ENCODE measurements at places on chromosomes 12 and 14.

DNA sequence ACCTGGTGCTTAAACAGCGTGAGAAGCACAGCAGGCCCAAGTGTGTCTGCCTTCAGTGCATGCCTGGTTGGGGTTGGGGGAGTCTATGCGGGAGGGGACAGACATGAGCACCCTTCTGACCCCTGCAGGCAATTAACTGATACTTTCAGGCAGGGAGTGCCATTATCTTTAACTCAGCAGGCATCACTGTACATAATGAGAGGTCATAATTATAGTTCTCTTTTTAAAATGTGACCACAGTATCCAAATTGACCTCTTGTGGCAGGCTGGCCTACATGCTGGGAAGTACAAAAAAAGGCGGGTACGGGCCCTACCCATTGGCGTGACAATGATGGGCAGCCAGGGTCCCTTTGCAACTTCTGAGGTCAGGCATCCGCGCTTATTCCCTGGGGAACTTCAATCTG lies 209.1 kb downstream of the FOXN3 start:
- no peak for DNase-seq

DNA sequence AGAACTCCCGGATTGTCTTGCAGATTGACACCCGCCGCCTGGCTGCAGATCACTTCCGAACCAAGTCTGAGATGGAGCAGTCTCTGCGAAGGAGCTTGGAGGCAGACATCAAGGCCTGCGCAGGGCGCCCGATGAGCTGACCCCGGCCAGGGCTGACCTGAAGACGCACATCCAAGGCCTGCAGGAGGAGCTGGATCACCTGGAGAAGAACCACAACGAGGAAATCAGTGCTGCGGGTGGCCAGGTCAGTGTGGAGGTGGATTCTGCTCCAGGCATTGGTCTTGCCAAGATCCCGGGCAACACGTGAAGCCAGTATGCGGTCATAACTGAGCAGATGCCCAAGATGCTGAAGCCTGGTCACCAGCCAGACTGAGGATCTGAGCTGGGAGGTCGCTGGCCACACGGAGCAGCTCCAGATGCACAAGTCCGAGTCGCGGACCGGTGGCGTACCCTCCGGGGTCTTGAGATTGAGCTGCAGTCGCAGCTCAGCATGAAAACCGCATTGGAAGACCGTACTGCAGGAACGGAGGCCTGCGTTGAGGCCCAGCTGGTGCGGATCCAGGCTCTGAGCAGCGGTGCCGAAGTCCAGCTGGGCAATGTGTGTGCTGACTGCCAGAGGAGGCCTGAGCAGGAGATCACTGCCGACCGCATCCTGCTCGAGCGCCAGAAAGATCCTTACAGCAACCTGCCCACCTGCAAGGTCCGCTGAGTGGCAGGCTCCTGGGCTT lies 12.4 kb upstream of the A2M start:
- DNase-seq, result no peak

GRCh38 chr12:92145481-92145730 lies 240 bp downstream of the BTG1 start:
- peak; percentile 20 for DNase-seq

DNA sequence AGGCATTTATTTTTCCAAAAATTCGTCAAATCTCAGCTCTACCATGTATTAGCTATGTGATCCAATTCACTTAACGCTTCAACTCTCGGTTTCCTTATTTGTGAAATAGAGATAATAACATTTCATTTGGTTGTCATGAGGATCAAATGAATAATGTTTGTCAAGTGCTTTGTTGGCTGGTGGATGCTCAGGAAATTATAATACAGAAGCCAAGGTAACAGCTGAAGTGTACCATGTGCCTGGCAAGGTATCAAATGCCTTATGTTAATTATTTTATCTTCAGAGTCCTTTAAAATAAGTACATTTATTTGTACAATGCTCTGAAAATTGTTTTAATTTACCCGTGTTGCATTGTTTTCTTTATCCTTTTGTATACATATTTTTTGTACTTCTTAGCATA lies 6.1 kb upstream of the PRKCH start:
- DNase-seq, result no peak

- no peak for DNase-seq
Measured at GRCh38 chr14:28744126-28744525, 22.5 kb upstream of the FOXG1 start.

DNA sequence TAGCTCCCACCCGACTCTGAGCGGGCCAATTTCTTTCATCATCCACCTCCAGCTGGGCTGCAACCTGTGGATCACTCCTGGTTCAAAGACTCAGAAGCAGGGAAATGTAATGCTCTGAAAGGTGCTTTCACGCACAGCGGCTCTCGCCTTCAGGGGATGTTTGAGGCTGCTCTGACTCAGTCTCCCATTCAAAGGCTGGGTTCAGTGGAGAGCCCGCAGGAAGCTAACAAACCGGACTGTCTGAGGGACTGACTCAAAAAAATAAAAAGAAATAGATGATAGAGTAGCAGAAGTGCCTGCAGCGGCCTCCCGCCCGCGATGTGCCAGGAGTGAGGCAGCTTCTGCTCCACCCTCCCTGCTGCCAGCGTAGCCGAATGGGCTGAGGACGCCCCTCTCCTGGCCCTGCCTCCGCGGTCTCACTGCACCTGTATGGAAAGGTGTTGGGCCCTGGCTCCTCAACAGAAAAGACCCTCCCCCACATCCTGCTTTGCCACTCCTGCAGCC lies 98.0 kb downstream of the GCH1 start:
- no peak for DNase-seq

DNA sequence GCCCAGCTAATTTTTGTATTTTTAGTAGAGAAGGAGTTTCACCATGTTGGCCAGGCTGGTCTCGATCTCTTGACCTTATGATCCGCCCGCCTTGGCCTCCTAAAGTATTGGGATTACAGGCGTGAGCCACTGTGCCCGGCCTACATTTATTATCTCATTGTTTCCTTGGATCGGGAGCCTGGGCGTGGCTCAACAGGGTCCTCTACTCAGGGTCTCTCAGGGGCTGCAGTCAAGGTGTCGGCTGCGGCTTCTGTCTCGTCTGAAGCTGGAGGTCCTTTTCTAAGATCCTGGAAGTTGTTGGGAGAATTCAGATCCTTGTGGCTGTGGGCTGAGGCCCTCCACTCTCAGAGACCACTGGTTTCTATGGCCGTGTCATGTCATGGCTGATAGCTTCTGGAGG lies 65.5 kb upstream of the SCN8A start:
- DNase-seq, result no peak

GRCh38 chr12:71780237-71780822 lies 25.7 kb downstream of the RAB21 start:
- DNase-seq, result no peak

GRCh38 chr14:32481707-32482106 lies 152.6 kb downstream of the AKAP6 start:
- DNase-seq, result no peak

- DNase-seq, result no peak
Measured at GRCh38 chr12:38124247-38125012, 192.1 kb upstream of the ALG10B start.

DNA sequence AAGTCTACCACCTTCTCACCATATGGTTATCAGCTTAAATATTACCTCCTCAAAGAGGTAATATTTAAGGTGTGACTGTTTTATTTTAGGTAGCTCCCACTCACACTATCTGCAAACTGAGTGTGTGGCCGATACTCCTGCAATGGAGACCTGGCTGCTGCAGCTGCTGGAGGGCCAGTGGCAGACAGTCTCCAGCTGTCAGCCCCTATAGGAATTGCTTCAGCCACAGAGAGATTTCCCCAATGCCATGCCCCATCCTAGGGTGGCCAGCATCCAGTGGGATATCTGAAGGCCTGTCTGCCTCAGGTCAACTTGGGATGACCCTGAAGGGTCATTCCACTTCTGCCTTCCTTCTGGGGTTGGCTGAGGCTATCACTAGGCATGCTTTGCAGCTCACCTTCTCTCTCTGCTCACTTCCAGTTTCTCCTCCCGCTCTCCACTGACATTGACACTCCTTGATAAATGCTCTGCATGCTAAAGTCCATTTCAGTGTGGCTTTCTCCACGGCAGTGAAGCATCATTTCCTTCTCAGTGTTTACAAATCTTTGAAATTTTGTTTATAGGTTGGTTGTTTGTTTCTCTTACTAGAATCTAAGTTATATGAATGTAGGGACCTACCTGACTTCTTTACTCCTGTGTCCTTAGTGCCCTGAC lies 90.2 kb upstream of the USP44 start:
- DNase-seq, result no peak

GRCh38 chr12:96879301-96879700 lies 27.8 kb upstream of the NEDD1 start:
- DNase-seq, result no peak

DNA sequence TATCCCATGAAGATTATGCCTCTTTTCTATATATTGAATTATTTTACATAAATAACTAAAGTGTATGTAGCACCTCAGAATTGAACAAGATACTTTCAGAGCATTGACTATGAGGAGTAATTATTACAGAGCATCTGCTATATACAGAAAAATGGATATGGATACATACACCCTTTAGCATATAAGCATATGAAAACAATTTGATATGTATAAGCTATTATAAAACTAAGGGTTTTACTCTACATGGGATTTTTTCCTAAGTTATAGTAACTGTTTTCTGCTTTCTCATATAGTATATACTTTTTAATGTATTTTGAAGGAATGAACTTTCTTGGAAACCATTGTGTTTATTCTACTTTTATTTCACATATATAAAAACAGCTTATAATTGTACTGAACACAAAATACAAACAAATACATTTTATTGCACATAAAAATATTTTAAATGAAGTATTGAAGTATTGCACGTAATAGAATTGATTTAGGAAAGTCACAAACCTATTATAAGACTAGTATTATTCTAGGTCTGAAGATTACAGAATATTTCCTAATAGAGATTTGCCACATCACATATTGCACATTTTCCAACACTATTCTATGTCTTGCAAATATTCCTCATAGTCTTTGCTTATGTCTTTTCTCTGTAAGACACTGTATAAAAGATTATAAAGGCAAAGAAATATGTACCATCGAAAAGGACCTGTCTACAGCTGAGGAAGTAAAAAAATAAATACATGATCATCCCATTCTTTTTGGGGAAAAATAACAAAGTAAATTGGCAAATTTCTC lies 8.4 kb downstream of the CD69 start:
- no peak for DNase-seq

DNA sequence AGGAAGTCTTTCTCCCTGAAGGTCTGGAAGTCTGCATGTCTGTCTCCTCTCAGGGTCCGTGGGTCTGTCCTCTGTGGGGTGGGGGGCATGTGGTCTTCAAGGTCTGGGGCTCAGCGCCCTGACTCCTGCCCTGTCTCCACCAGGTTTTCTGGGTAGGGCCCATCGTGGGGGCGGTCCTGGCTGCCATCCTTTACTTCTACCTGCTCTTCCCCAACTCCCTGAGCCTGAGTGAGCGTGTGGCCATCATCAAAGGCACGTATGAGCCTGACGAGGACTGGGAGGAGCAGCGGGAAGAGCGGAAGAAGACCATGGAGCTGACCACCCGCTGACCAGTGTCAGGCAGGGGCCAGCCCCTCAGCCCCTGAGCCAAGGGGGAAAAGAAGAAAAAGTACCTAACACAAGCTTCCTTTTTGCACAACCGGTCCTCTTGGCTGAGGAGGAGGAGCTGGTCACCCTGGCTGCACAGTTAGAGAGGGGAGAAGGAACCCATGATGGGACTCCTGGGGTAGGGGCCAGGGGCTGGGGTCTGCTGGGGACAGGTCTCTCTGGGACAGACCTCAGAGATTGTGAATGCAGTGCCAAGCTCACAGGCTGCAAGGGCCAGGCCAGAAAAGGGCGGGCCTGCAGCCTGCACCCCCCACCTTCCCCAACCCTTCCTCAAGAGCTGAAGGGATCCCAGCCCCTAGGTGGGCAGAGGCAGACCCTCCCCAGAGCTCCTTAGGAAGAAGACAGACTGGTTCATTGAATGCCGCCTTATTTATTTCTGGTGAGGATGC lies 3.4 kb downstream of the AQP5 start:
- no peak for DNase-seq

Measured in neural crest cell (in vitro differentiated cells).